ENCODE measurements at places on chromosomes 13 and 19.

DNA sequence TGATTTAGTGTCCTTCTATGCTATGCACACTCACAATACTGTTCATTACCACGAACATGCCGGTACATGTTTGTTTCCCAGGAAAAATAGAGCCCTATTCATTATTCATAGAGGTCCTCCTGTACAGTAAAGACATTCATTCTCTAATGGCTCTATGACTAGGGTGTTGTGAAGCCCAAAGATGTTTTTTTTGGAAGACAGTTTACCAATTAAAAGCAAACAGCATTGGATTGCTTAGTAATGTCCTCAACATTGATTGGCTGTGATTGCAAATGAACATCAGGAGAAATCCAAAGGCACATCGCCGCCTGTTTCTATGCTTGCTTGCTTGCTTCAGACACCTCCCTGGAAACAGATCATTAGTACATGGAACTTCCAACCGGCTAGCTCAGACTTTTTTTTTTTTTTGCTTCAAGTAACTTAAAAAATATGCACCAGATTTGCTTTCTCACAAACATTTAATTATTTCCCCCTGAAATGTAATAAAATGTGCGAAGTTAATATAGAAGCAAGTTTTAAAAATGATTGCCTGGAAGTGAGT lies 8.8 kb upstream of the GPC6 start:
- no peak for DNase-seq

GRCh38 chr13:34933786-34934185 lies 8.3 kb upstream of the NBEA start:
- no peak for DNase-seq

GRCh38 chr13:25659091-25659795 lies 287.5 kb downstream of the ATP8A2 start:
- no peak for DNase-seq

DNA sequence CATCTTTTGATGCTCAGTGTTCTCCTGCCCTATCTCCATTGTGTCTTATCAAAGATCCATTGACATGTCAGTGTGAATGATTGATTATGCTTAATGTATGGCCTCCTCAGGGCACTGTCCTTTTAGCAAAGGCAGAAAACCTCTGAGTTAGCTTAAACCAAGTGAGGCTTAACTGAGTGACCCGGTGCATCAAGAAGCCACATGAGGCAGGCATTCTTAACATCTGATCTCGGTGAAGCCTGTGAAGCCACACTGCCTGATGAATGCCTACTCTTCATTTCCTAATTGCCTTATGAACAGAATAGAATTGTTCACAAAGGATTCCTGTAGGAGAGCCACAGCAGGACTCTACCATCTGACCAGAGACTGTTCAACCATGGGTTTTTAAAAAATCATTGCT lies 168.1 kb upstream of the SOX21 start:
- no peak for DNase-seq

GRCh38 chr13:108276060-108276459 lies 6.5 kb downstream of the TNFSF13B start:
- DNase-seq, result no peak

DNA sequence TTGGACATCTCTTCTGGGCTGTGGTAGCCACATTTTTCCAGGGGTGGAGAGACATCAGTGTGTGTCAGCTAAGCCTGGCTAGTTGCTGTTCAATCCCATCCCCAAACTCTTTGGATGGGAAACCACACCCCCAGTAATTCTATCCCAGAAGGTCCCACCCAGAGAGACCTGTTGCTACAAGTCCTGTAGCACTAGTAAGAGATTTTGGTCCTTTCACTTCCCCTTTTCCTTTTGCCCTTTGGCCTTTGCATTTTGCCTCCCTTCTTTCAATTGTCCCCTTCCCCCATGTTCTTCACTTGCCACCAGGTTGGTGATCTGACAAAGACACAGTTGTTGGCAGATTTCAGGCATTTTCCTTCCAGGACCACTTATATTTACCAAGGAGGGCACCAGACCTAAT lies 3.8 kb downstream of the CBY2 start:
- no peak for DNase-seq

- no peak for DNase-seq
These were observed 3.1 kb downstream of the KLK14 start for GRCh38 chr19:51079481-51080110.

DNA sequence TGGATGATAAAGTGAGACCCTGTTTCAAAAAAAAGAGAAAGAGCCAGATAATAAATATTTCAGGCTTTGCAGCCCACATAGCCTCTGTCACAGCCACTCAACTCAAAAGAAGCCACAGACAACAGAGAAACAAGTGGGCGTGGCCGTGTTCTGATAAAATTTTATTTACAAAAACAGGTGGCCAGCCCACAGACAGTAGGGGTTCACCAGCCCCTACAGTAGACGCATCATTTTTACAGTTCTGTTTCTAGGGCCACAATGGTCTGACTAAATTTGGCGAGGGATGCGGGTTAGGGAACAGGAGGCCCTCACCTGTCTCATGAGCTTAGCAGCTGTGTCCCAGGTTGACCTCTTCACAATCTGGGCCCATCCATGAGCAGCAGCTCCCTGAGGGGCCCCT lies 59.5 kb downstream of the ARHGEF18 start:
- no peak for DNase-seq

- DNase-seq, result no peak
These were observed 428.1 kb upstream of the DACH1 start for GRCh38 chr13:72295153-72295552.

GRCh38 chr13:98326291-98326690 lies 149.2 kb upstream of the RNF113B start:
- DNase-seq, result no peak

GRCh38 chr13:24624801-24625231 lies 55.4 kb upstream of the ATP12A start:
- no peak for DNase-seq

DNA sequence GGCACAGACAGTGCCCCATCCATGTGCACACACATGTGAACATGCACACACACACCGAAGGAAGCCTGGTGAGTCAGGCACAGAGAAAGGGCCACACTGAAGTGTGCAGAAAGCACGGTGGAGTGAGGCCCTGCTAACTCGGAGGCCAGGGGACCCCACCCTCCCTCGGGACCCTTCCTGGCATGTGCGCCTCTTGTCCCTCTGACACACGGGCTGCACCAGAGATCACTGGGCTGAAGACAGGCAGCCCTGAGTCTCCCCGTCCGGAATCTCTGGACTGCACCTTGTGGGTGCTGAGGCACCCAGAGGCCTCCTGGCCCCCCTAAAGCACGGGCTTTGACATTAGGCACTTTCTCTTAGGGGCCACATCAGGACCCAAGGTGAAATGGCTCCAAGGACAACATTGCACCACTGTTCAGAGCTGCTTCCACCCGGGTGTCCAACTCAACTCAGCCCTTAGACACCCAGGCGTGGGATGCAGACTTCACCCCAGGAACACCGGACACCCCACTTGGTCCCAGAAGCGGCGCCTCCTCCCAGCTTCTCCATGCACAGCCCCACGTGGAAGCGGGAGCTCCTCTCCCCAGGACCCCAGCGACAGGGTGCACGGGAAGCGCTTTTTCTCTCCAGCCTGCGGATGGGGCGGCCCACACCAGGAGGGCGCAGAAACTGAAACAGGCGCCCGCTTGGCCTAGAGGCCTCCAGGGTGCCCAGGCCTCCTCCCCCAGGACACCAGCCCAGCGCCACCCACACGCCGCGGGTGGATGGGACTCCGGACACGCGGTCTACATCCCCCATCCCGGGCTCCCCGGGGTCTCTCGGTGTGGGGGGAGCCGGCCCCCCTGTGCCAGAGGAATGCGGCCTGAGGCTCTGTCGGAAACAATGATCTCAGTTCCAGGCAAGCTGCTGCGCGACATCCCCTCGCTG lies 90.2 kb downstream of the SPACA7 start:
- DNase-seq, result no peak

- no peak for DNase-seq
These were observed 3.7 kb downstream of the JUNB start for GRCh38 chr19:12794971-12795381.

DNA sequence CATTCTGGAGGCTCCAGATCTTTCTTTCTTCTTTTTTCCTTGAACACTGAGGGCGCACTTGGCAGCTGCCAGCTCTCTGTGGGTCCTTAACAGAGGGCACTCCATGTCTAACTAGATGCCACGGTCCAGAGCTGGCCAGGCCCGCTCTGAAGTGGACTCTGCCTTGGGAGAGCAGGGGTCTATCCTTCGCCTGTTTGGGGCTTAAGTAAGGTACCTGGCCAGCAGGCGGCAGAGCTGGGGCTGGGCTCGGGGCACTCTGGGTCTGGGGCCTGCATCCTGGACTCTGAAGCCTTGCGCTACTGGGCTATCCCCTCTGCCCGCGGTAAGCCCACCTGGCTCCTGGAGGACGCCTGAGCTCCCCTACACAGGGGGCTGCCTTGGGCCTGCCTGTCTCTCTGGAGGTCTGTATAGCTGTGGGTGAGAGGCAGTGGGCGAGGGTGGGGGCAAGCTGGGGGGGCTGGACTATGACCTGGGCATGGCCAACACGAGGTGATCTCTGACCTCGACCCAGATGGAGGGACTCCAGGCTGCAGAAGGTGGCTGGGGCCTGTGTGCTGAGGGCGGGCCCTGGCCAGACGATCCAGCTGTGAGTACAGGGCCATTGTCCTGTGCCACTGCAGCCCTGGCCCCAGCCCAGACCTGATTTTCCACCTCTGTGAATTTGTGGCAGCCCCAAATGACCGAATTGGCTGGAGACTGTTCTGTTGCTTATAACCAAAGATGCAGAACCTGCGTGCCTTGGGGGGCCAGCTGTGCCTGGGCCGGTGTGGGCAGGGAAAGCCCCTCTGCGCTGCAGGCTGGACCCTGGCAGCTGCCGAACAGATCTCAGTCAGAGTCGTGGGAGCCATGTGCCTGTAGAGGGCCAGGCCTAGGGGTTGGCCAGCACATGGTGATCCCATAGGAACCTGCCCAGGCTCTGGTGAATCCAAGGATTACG lies 26.5 kb downstream of the CEBPG start:
- DNase-seq, result no peak

DNA sequence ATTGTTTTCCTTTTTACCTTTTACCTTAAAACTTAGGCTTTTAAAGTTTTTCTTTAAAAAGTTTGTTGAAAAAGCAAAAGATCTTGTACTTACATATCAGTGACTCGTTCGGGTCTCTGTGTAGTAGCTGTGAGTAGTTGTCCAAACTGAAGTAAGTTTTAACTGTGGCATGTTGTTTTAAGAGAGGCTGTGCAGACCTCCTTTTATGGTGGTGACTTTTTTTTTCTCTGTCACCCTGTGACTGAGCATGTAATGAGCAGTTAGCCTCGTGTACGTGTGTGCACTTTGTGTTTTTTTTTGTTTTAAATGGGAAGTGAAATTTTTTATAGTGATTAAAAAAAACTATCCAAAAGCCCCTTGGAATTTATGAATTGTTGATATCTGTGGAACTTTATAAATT lies at the start of gene GPR183:
TSS of gene GPR183 (minus strand) at position 153 of the 400 bp plus-strand sequence. CDS start 11,254 bp downstream, outside the sequence.
- DNase-seq, result no peak

GRCh38 chr19:28920269-28921066 lies 292.5 kb downstream of the UQCRFS1 start:
- DNase-seq, result no peak

- no peak for DNase-seq
These were observed 25.4 kb upstream of the ZNF766 start for GRCh38 chr19:52244021-52244420.

GRCh38 chr13:55566334-55566733 lies 1574.4 kb upstream of the PRR20A start:
- DNase-seq, result no peak

DNA sequence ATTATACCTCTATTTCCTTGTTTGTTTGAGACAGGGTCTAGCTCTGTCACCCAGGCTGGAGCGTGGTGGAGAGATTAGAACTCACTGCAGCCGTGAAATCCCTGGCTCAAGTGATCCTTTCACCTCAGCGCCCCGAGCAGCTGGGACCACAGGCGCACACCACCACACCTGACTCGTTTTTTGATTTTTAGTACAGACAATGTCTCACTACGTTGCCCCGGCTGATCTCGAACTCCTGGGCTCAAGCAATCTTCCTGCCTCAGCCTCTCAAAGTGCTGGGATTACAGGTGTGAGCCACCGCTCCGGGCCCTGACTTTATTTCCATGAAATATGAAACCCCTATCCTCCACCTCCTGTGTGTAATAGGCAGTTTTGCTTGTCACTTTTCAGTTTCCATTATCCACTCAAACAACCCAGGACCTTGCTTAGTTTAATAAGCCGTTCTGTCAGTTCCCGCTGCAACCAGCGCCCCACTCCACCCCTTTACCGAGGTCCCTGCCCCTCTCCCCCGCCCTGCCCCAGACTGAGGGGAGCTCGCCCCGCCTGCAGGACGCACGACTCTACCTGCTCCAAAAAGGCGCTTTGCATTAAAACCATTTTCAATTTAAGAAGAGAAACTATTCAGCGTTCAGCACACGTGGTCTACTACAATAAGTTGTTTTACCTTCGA lies 16.9 kb downstream of the ZNF816 start:
- DNase-seq, result no peak

DNA sequence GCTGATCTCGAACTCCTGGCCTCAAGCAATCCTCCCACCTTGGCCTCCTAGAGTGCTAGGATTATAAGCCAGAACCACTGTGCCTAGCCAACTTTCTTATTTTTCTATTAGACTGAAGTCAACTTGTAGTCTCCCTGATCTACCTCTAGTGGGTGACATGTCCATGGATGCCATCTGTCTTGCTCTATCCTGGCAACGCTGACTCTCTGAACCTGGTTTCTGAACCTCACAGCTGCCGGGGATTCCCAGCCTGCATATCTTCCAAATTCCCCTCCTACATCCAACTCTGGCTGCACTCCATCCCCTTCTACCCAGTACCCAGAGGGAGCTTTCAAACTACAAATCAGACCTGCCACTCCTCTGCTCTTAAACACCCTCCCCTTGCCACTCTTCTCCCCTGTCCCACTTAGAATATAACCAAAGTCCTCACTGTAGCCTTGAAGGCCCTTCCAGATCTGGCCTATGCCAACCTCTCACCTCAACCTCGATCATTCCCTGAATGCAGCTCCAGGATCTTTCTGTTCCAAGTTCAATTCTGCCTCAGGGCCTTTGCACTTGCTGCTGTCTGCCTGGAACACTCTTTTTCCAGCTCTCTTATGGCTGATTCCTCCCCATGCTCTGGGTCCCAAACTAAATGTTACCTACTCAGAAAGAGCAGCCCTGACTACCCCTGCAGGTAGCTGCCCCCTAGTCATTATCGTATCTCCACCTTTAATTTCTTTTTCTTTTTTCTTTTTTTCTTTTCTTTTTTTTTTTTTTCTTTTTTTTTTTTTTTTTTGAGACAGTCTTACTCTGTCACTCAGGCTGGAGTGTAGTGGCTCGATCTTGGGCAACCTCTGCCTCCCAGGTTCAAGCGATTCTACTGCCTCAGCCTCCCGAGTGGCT lies 2.2 kb downstream of the CLIP3 start:
- DNase-seq, result no peak

- DNase-seq, result no peak
These were observed 66.2 kb downstream of the SPATA13 start for GRCh38 chr13:24226762-24227161.

DNA sequence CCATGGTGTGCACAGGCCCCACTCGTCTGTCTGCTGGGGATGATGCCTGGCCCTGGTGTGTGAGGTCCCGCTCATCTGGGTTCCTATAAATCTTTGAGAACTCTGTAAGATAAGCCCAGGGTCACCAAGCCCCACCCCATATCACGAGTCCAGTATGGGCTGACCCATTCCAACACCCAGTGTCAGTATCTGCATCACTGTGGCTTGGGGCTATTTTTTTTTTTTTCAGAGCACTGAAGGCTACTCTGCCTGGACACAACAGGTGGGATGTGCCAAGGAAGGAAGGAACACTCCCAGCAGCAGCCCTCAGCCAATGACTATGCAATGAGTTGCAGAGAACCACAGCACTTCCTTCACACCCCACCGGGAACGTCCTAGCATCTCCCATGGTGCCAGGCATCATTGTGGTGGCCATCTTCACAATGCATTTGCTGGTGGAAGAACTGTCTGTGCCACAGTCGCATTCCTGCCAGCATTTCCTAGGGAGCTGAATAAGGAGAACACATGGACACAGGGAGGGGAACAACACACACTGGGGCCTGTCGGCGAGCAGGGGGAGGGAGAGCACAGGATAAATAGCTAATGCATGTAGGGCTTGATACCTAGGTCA lies 83.1 kb upstream of the TSHZ3 start:
- DNase-seq, result no peak
